ENCODE measurements at places on chromosomes 11 and 22.
A peak's percentile ranks its signal among the peaks of the same experiment; 100 is the strongest.

DNA sequence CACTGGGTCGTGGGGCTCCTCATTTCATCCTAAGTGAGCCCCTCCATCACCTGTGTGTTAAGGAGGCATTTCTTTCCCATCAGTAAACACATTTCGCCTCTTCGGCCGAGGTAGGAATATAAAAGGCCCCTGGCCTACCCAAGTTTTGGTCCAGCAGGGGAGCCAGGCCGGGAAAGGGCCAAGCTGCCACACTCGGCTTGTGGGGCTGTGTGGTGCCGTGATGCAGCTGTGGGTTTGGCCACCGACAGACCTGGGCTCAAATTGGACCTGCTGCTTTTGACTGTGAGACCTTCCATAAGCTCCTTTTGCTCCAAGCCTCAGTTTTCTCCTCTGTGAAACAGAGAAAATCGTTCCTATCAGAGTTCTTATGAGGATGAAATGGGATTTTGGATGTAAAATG lies 771 bp downstream of the NDUFV1 start:
- no peak for DNase-seq

DNA sequence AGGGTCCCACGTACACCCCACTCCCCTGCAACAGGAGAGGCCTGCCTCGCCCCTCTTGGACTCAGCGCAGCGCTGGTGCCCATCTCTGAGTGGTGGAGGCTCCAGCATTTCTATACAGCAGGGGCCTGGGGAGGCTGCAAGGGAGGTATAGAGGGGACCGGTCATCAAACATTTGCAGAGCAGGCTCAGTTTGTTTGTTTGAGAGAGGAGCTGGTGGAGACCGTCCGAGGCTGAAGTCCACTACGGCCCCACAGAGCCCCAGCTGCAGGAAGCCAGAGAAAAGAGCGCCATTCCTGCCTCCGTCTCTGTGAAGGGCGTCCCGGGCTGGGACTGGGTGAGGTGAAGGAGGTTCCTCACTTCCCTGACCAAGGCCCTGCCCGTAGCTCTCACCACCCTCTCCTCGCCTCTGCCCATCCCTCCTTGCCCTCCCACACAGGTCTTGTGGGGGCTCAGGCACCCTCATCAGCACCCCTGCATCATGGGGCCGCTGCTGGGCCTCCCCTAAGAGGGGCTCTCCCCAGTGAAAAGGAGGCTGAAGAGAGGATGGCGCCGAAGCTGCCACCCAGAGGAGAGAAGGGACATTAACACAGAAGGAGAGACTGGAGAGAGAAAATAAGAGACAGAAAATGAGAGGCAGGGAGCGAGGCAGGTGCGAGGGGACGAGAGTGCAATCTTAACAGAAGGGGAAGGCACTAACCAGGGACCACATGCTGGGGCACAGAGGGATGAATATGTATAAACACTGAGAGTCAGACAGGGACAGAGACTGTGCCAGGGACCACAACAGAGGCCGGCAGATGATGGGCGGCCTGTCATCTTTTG lies 24.5 kb downstream of the RPUSD4 start:
- DNase-seq, result no peak

- DNase-seq, result no peak
Observed at GRCh38 chr11:70169127-70169526, 34.0 kb upstream of the FADD start.

- no peak for DNase-seq
Observed at GRCh38 chr11:127412722-127413380, 412.3 kb upstream of the KIRREL3 start.

DNA sequence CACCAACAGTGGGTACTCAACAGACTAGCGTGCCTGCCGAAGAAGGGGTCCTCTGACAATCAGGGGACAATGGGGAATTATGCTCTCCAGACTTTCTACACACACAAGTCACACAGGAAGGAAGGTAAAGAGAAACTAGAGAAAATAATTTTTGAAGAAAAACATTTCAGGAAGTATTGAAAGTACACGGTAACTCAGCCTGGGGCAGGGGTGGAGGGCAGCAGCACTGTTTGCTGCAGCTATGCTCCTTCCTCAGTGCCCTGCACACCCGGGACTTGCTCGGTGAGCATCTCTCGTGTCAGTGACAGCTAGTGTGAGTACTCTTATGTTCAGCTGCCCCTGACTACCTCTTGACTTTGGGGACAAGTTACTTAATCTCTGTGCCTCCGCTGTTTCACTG lies 18.0 kb upstream of the APOA1 start:
- no peak for DNase-seq

GRCh38 chr11:45036010-45036409 lies 85.3 kb upstream of the TP53I11 start:
- no peak for DNase-seq

DNA sequence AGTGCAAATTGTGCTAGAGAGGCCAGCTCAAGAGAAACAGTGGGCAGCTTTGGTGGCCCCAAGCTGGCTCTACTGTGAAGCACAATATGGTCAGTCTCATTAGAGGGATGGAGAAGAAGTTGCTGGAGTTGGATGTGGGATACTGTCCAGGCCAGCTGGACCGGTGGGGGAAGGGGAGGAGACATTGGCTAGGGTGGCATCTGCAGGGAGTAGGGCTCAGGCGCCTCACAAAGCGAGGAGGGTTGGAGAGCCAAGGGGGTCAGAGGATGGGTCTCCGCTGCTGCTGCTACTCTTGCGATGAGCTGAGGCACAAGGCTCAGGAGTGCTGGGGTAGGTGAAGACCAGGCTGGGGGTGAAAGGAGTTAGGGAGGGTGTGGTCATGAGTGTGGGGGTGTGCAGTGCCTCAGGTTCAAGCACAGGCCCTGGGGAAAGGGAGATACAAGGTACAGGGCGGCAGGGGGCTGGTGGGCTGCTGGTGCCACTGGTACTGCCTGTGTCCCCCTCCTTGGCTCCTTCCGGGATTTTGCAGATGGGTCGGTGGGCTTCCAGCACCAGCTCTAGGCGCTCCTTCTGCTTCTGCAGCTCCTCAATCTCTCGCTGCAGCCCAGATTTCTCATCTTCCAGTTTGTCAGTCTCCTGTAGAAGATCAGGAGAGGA lies 2.3 kb downstream of the CCDC85B start:
- no peak for DNase-seq

- DNase-seq, result no peak
Observed at GRCh38 chr11:106131998-106132397, 54.5 kb downstream of the AASDHPPT start.

GRCh38 chr11:66007201-66007634 lies 4.6 kb upstream of the CST6 start:
- DNase-seq, result no peak

DNA sequence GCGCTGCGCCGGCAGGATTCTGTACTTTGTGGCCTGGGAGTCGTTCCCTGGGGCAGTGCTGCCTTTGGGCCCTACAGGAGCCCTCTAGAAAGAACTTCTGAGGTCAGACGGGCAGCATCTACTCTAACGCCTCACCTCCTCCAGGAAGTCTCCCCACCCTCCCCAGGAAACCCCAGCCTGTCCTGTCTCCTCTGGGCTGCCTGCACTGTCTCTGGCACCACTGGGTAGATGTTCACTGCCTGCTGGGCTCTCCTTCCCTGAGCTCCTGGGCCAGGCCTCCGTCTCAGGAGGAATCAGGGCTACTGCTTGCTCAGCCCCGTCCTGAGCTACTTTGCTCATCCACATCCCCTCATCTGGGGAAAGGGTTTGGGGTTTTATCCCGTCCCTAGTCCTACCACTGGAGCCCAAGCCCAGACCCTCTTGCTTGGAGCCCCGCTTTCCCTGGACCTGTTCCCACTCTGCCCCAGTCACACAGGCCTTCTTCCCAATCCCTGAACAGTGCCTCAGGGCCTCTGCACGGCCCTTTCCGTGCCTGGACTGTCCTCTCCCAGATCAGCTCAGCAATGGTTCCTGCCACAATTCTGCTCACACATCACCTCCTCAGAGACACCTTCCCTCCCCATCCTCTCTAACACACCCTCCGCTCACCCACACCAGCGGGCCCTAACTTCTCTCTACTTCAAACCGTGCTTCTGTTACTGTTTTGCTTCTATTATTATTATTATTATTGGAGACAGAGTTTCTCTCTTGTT lies 11.3 kb upstream of the TREH start:
- DNase-seq, result no peak

- no peak for DNase-seq
Observed at GRCh38 chr11:64284962-64285884, at the start of gene GPR137. Gene GPR137, plus strand, starts transcription at chr11:64285848. Its CDS starts 677 bp downstream, at chr11:64286525.

DNA sequence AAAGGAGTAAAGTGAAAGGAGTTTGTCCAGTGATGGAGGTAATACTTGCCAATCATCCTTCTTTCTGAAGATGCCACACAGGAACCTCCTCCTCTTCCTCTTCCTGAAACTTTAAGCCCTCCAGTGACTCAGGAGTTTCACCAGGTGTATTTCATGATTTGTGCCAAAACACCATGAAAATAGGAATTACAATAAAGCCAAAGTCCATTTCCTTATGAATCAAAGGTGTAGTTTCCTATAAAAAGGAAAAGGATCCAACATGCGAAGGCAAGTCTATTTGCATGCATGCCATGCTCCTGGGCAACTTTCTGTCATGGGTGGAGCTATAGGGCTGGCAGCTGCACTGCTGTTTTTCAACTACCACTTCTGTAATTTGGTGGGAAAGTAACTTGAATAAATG lies 9.8 kb upstream of the POU2AF1 start:
- DNase-seq, result no peak

GRCh38 chr22:17446698-17447097 lies 77.4 kb downstream of the CECR2 start:
- DNase-seq, result no peak

DNA sequence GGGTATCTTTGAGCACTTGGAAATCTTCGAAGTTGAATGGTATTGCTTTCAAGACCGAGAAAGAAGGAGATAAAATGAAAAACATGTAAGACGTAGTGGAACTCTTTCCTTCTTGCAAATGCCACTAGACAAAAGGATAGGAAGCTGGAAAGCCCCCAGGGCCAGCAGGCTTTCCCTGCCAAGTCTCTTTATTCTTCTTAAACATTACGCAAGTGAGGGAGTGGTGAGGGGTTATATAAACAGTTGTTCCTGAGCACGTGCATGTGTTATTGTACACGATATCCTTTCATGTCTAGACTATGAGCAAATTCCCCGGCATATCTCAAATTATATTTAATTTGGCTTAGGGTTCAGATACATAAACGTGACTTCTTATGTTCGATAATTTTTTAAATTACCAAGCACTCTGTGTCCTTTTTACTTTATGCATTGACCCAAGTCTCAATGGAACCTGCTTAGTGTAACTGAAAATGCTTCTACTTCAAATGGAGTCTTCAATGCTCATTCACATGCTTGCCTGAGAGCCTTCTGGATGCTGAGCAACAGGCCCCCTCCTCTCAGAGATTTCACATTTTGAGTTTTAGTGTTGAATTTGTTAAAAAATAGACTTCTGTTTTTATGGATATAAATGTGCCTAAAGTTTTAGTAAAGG lies 59.0 kb downstream of the PPP2R1B start:
- no peak for DNase-seq

DNA sequence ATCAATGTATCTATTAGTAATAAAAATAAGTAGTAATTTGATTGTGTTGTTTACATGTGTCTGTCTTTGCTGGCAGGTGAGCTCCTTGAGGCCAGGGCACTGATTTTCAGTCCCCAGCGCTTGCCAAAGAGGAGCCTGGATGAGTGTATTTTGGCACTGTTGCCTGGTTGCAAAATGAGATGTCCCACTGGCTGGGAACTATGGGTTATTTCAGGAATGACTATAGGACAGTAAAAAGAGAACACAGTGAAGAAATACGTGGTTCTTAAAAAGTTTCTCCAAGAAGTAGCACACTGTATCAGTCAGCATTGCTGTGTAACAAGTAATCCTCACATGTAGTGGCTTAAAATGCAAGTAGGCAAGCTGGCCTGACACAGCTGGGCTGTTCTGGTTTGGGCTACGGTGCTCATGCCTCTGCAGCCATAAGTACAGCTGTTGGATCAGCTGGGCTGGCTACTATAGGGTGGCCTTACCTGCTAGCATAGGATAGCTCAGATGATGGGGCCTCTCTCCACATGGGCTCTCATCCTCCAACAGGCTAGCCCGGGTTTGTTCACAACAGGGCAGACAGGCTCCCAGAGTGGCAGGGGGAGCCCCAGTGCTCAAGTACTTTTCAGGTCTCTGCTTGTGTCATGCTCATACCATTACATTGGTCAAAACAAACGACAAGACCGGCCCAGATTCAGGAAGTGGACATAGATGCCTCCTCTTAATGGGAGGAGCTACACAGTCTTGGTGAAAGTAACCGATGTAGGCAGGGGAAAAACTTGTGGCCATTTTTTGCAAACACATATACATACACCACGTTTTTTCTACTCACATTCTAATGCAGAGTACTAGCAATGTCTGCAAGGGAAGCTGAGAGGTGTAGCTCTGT lies 399.1 kb downstream of the LARGE1 start:
- no peak for DNase-seq

GRCh38 chr11:67178421-67178820 lies 59.4 kb downstream of the KDM2A start:
- DNase-seq, result no peak

DNA sequence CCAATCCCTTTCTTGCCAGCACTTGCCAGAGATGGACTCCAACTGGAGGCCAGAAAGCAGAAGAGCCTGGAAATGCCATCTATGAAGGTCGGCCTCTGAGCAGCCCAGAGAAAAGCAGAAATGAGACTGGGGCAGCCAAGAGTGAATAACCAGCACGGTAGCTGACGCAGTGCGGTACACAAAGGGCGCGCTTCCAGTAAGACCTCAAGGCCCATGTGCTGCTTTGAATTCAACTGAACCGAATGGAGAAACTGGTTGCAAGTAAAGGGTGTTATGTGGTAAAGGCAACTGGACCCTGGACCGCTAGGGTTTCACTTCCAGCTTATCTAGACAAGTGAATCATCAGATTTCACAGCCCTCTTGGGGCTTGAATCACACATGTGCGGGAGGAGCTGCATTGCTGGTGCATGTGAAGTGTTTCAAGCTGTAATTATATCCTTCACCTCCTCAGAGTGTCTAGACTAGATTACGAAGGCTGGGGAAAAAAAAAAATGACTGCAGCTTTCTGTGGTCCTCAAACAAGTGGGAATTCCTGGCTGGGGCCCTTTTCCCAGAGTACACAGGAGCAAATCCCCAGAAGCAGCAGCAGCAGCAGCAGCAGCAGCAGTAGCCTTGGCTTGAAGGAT lies 128.9 kb downstream of the CCDC34 start:
- peak; percentile 96 for DNase-seq

DNA sequence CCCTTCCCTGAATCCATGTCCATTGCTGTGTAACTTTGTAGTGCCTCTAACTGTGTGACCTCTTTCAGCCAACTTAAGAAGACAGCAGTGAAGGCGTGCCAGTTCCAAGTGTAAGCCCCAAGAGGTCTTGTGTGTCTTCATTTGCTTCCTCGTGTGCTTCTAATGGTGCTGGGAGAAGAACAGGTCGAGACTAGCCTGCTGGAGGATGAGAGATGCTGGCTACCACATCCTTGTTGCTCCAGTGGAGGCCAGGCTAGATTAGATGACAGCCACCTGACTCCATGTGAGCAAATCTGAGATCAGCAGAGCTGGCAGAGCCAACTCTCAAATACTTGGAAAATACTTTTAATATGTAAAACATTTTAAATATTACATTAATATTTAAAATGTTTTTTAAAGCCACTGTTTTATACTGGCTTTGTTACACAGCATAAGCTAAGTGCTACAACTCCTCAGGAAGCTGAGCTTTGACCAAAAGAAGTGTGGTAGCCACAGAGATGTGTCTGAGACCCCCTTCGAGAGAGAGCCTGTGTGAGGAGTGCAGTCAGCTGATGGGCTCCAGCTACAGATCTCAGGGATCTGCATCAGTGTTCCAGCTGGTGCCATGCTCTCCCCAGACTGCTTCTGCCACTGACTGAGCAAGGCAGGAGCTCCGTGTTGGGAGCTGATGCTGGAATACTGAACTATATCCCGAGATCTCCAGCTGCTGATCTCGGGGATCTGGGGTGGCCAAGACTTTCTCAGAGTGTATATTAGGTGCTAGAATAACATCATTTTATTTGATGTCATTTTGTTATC lies 8.9 kb downstream of the KCNJ11 start:
- DNase-seq, result peak; percentile 67

- DNase-seq, result no peak
Observed at GRCh38 chr11:128503245-128503991, 83.9 kb downstream of the ETS1 start.
